ENCODE measurements at places on chromosomes 1 and 21.

DNA sequence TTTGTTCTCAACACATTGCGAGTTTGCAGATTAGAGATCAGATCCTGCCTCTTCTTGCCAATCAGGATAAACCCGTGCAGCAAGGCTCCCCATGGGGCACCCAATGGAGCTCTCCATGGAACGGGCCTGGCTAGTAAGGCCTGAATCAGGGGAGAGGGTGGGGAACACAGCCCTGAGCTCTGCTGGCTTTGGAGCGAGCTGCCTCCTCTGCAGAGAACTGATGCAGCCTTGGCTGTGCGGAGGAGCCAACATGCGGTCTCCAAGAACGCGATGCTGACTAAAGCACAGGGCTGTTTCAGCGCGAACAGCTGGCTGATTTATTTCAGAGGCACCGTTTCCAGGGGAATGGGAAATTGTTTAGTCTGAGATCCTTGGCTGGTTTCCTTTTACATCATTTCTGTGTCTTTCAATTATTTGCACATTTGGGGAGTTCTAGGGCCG, 139.7 kb downstream of the TSEN15 start:
- no peak for DNase-seq

DNA sequence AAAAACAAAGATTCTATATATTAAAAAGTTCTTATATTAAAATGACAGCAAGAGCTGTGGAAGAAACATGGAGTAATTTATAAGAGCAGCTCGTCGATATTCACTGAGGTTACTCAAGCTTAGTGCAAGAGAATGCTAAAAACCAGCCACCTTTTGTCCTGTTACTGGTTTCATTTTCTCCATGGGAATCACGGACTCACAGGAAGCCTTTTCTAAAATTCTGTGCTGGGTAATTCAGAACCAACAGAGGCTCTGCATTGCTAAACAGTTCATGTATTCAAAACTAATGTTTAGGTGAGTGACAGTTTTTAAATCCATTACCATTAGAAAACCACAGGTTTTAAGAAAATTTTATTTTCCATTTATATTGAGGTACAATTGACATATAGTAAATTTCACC, 147.8 kb upstream of the MAP1LC3C start:
- no peak for DNase-seq

DNA sequence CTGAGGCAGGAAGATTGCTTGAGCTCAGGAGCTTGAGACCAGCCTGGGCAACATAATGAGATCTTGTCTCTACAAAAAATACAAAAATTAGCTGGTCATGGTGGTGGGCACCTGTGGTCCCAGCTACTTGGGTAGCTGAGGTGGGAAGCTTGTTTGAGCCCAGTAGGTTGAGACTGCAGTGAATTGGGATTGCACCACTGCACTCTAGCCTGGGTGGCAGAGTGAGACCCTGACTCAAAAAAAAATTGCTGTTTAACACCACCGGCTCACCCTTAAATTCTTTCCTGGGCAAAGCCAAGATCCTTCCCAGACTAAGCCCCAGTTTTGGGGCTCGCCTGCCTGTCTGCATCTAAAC, 6.6 kb upstream of the NSUN4 start:
- no peak for DNase-seq

DNA sequence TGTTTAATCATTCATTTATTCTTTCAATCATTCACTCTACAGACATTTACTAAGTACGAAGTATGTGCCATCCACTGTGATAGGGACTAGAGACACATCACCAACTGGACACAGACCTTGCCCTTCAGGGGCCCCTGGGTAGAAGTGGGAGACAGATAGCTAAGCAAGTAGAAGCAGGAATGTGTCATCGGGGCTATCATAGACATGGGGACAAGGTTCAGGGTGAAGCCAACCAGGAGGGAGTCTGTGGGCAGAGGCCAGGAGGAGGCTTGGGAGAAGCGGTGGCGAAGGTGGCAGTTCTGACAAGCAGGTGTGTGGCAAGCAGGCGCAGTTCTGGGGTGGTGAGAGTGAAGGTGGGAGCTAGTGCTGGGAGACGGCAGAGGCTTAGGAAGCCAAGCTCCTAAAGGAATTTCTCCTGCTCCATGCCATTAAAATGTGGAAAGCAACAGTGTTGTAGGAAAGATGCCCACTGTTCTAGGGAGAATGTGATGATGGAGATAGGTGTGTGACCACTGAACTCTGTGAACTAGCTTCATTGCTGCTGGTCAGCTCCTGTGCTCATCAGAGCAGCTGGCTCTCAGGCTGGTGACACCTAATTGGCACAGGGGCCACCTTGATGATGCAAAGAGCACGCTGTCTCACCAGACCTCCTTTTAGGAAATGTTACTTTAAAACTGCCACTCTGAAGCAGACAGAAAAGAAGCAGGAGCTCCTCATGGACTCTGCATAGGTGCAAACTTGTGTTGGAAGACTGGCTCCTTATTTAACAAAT, 79.7 kb upstream of the LPGAT1 start:
- no peak for DNase-seq

DNA sequence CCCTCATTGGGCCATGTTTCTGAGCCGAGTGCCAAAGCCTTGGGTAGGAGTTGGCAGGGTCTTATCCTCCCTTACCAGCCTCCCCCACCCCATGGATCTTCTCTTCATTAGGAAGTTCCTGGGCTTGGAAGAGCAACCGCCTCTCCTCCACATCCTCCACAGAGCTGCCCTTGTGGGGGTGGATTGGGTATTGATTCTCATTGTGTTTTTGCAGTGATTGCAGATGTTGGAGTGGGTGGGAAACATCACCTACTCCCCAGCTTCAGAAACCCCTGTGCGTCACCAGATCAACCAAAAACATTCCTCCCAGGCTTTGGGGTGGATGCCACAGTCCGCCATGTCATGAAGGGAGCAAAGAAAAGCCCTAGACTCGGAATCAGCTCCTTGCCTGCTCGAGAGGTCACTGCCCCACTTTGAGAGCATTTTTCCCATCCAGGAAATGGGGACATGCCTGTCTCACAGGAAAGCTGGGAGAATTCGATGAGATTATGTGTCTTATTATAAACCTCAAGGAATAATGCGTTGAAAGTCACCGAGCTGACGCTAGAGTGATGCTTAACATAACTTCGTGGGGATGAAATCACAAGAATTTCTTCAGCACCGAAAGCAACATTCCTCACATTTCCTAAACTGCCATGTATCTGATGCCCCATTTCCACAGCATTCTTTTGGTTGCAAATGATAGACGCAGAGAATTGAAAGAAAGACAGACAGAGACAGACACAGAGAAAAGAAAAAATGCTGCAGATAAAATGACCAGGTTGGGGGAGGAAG, 44.7 kb upstream of the ZBTB40 start:
- DNase-seq, result no peak

DNA sequence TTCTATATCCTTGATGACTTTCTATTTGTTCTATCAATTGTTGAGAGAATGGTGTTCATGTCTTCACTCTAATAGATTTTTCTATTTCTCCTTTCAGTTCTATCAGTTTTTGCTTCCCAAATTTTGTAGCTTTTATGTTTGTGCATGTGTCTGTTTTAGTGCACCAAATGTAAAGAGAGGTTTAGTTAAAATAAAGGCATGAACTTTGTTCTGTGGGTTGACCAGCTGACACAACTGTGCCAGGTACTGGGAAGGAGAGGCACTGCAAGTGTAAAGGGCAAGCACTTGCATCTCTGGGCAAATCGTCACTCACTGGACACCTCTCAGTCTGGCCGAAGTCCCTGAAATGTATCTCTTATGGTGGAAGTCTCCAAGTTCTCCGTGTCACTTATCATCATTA, 38.6 kb upstream of the ABCD3 start:
- DNase-seq, result no peak

GRCh38 chr1:224751624-224752311, 135.7 kb downstream of the CNIH3 start:
- no peak for DNase-seq

- no peak for DNase-seq
Measured at GRCh38 chr21:44510508-44511218, 29.3 kb downstream of the KRTAP10-1 start.

DNA sequence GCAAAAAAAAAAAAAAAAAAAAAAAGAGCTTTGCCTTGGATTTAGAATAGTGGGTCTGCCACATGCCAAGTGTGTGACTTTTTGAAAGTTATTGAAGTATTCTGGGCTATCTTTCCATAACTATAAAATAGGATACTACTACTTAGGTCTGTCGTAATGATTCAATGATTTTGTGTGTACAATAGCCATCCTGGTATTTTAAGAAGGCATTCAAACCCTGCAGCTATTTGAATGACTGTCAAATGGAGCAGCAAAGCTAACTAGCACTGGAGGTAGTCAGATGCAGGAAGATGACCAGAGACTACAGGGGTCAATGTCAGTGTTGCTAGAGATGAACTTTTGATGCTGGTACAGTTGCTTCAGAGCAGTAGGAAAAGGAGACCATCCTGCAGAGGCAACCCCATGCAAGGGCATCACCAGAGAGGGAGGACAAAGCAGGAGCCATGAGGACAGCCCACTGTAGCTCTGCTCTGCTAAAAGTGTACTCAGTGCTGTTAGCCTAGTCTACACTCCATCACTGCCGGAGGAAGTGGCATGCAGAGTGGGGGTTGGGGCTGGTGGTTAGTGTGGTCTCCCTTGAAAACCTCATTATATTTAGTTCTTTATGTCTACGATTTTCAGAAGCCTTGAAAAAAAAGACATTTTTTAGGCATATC, 29.0 kb downstream of the DUSP10 start:
- no peak for DNase-seq

DNA sequence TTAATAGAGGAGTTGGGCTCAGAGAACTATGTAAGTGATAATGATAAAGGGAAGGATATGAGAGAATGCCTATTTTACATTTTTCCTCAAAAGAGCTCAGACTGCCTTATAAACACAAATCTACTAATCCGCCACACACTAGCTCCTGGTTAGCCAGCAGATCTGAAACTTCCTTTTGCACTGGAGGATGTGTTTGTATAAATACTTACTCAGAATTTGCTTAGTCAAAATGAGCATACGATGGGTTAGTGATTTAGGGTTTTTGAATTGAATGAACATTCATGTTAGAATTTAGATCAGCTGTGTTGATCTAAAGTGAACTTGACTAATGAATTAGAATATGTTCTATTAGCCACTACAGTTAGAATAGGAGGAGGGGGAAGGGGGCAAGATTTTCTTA, 9.1 kb upstream of the IER5 start:
- no peak for DNase-seq

DNA sequence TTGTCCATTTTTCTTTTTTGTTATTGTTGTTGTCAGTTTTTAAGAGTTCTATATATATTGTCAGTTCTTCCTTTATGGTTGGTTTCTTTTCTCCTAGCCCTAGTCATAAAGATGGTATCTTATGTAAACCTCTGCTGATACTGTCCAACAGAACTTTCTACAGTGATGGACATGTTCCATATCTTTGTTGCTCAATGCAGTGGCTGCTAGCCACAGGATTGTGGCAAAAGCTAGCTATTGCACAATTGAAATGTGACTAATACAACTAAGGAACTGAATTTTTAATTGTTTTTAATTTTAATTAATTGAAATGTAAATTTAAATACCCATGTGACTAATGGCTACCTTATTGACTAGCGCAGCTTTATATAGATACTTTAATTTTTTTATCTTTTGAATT, 411.8 kb upstream of the PTBP2 start:
- no peak for DNase-seq

GRCh38 chr1:78410643-78411042, 80.1 kb upstream of the PTGFR start:
- DNase-seq, result no peak

DNA sequence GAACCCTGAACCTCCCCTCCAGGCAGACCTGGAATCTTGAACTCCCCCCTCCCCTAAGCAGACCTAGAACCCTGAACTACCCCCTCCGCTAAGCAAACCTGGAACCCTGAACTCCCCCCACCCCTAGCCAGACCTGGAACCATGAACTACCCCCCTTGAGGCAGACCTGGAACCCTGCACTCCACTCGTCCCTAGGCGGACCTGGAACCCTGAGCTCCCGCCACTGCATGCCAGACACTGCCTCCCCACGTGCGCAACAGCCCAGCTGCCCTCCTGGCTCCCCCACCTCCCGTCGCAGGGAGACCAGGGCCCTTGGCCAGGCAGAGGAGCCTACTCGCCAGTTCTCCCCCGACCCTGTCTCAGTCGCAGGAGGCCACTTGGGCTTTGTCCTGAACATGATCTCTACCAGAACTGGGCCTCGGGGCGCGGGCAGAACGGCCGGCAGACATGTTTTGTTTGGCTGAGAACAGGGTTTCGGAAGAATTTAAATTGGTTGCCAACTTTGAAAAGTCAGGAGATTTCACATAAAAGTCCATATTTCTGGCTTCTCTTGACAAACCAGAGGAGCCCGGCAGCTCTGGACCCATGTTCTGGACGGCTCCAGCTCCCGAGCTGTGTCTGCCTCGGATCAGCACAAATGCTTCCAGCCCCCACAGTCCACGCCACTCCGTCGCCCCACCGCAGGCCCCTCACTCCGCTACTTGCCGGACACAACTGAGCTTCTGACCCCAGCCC, 9.2 kb upstream of the PLEKHG5 start:
- no peak for DNase-seq

GRCh38 chr1:115492880-115493279, 148.9 kb upstream of the VANGL1 start:
- no peak for DNase-seq

GRCh38 chr1:118982821-118983557, 5.2 kb downstream of the TBX15 start:
- DNase-seq, result no peak

DNA sequence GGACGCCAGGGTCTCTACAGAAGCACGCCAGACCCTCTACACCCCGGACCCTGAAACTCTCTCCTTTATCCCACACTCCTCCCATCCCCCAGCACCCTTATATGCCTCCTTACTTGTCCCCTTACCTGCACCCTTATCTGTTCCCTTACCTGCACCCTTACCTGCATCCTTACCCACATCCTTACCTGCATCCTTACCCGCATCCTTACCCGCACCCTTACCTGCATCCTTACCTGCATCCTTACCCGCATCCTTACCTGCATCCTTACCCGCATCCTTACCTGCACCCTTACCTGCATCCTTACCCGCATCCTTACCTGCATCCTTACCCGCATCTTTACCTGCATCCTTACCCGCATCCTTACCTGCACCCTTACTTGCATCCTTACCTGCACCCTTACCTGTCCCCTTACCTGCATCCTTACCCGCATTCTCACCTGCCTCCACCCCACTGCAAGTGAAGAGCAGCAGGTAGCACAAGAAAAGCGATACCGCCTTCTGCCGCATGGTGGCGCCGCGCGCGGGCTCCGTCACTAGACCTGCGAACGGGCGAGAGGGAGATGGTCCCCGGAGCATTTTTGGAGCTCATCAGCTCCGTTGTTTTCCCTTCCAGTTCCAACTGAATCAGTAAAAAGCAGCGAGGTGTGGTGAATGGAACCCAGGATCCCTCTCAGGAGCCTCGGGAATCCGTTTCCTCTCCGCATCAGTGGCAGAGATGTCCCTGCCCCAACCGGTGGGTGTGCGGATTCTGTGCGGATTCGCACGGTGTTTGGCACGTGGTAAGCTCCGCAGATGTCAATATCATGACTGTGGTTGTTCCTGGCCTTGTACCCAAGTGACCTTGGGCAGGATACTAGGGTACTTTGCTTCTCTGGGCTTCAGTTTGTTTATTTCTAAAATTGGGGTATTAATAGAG, 2.9 kb downstream of the IFI6 start:
- DNase-seq, result peak; percentile 74

- no peak for DNase-seq
Measured at GRCh38 chr1:117606649-117607430, 992 bp downstream of the TENT5C start.

All from omental fat pad (tissue), 4 donors.